ENCODE measurements at places on chromosomes 13 and 19. TPM values are rescaled to one million over a fixed set of nuclear protein-coding genes. Genes with fewer than 3 reads are reported as not detected.

ZNF8 gene
- 8.9 TPM for total RNA-seq

TPTE2 gene
- total RNA-seq: not detected

MYADM gene
- 77.3 TPM for total RNA-seq

RFXAP gene
- 17.6 TPM for total RNA-seq

ENOX1 gene
- not detected for total RNA-seq

GRK1 gene
- total RNA-seq: not detected

SPTBN4 gene
- 0.39 TPM for total RNA-seq

MATK gene
- total RNA-seq: 31.8 TPM

All from activated naive CD8-positive, alpha-beta T cell treated with anti-CD3 and anti-CD28 coated beads, Interleukin-2, amount 10 ng/mL, durations not matched to agents 7 days and 5 days (primary cell).